ENCODE measurements at places on chromosomes 2 and 18.
A peak's percentile ranks its signal among the peaks of the same experiment; 100 is the strongest.

DNA sequence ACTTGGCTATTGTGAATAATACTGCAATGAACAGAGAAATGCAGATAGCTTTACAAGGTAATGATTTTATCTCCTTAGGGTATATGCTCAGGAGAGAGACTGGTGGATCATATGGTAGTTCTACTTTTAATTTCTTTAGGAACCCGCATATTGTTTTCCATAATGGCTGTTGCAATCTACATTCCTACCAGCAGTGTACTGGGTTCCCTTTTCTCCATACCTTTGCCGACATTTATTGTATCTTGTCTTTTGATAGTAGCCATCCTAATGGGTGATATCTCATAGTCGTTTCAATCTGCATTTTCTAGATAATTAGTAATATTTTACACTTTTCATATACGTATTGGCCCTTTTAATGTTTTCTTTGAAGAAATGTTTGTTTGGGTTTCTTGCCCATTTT, 702.9 kb upstream of the ACVR2A start:
- DNase-seq = no peak

DNA sequence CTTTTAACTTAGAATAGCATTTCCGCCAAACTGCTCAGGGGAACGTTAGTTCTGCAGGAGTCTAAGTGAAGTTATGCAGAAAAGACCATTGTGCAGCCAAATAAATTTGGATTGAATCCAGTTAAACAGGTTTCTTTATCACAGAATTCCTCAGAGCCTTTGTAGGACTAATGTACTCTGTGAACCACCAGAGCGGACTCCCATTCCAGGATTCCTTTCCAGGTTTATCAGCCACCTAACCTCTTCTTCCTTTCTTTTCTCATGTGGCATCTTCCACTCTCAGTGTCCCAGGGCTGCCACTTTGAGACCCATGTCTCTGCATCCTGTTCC, 350.4 kb downstream of the TSN start:
- DNase-seq = no peak

- DNase-seq = no peak
Measured at GRCh38 chr2:2399396-2399795, 68.3 kb upstream of the MYT1L start.

GRCh38 chr2:241458687-241459086, 49.7 kb downstream of the STK25 start:
- DNase-seq = no peak

DNA sequence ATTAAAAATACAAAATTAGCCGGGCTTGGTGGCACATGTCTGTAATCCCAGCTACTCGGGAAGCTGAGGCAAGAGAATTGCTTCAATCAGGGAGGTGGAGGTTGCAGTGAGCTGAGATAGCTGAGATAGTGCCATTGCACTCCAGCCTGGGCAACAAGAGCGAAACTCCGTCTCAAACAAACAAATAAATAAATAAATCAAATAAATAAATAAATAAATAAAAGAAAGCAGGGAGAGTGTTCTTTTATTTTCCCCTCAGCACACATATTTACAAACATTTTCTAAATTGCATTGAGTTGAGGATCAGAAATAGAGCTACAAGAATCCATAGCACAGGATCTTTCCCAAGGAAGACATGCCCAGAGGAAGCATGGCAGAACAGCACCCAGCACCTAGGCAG, 71.9 kb downstream of the RIT2 start:
- no peak for DNase-seq

DNA sequence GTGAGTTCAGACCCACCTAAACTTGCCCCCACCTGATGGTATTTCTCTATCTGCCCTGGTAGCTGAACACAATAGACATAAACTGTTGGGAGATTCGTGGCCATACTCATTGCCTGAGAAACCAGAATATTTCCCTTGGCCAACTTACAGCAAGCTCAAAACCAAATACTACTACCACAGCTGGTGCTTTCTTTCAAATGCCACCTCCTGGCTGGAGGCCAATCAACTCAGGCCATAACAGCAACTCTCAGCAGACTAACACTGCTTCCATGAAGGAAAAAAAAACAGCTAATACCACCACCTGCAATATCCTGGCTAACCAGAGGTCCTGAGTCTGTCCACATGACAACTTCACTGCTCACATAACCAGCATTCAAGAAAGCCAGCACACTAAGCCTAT, 373.1 kb downstream of the CMPK2 start:
- no peak for DNase-seq

- DNase-seq = no peak
Measured at GRCh38 chr2:206840999-206841398, 75.6 kb downstream of the FASTKD2 start.

GRCh38 chr2:212489719-212490346, 48.8 kb downstream of the ERBB4 start:
- no peak for DNase-seq

DNA sequence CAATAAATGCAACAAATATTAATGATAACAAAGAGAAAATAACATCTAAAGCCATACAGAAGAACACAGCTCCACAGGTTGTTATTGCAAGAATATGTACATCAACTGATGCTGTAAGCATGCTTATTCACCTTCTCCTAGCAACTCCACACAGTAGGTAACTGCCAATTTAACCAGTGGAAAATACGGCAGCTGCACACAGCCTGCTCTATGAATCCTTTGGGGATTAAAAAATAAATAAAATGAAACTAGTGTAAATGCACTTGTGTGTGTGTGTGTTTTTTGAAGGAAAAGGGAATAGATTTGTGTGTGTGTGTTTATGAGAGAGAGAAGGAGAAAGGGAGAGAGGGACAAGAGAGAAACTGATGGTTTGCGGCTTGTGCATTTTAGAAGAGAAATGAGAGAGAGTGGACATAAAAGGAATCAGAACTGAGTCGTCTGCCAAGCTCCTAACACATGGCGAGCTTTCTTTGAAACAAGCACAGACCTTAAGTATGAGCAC, 96.2 kb upstream of the PDE1A start:
- peak; percentile 32 for DNase-seq

GRCh38 chr2:124281541-124281940, 256.5 kb downstream of the CNTNAP5 start:
- no peak for DNase-seq

DNA sequence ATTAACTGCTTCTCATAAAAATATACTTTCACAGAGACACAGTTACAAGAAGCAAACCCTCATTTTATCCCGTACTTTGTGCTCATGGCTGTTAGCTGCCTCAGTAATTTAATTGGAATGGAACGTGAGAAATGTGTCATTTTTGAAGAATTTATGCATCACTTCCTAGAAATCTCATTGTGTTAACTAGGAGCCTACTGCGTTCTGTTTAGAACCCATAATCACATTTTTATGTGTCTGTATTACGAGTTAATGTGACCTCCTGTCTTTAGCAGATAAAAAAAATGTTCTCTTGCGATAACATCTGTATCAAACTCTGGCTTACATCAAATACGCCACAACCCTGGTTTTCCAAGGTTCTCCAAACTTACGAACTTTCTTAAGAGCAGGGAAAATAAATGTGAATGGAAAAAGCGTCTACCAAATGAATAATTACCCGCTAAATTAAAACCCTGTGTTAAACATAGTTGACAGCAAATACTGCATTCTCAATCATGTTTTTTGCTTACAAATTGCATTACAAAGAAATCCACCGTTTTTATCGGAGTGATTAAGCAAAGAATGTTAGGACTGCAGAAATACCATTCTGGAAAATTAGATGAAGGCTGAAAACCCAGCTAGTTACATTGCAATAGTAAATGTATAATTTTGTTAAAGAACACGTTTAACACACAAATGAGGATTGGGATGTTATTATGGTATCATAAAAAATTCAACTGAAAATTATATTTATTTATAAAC, 12.1 kb upstream of the GBX2 start:
- DNase-seq = no peak

DNA sequence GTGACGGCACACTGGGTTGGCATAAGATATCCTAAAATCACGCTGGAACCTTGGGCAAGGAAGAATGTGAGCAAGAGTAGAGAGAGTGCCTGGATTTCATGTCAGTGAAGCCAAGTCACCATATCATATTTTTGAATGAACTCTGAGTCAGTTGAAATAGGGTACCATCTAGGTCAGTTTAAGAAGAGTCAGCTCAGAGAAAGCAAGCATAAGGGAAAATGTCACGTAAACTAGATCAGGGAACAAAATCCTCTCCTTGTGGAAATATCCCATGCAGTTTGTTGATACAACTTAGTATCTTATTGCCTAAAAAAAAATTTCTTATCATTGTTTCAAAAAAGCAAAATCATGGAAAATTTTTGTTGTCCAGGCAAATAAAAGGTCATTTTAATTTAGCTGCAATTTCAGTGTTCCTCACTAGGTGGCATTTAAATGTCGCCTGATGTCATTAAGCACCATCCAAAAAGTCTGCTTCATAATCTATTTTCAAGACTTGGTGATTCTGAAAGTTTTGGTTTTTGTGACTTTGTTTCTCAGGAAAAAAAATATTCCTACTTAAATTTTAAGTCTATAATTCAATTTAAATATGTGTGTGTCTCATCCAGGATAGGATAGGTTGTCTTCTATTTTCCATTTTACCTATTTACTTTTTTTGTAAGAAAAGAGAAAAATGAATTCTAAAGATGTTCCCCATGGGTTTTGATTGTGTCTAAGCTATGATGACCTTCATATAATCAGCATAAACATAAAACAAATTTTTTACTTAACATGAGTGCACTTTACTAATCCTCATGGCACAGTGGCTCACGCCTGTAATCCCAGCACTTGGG, 19.6 kb downstream of the RSAD2 start:
- no peak for DNase-seq

DNA sequence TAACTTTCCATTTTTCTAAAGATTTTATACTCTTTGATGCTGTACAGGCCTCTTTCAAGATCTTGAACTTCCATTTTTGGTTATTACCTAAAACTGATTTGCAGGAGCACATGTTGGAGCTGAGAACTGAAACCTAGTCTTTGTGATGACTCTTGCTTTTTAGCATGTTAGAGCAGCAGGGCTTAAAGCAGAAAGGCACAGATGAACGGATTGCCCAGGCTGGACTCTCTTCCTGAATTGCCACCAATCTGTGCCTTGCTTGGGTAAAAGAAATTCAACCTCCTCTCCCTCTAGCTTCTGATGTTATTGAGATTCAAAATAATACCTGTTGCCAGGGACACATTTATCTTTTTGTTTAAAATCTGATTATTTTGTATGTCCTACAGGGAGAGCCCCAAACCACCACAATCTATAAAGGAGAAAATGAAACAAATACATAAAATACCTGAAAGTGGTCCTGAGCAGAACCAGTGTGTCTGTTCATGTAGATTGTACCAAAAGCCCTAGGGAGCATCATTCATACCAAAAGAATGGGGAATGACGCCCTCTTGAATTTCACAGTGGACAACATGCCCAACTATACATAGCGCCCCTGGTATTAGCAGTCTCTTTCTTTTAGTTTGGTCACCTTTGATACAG, 277.0 kb upstream of the MAP2 start:
- DNase-seq = no peak

- no peak for DNase-seq
Measured at GRCh38 chr18:58682429-58683069, 11.3 kb downstream of the MALT1 start.

DNA sequence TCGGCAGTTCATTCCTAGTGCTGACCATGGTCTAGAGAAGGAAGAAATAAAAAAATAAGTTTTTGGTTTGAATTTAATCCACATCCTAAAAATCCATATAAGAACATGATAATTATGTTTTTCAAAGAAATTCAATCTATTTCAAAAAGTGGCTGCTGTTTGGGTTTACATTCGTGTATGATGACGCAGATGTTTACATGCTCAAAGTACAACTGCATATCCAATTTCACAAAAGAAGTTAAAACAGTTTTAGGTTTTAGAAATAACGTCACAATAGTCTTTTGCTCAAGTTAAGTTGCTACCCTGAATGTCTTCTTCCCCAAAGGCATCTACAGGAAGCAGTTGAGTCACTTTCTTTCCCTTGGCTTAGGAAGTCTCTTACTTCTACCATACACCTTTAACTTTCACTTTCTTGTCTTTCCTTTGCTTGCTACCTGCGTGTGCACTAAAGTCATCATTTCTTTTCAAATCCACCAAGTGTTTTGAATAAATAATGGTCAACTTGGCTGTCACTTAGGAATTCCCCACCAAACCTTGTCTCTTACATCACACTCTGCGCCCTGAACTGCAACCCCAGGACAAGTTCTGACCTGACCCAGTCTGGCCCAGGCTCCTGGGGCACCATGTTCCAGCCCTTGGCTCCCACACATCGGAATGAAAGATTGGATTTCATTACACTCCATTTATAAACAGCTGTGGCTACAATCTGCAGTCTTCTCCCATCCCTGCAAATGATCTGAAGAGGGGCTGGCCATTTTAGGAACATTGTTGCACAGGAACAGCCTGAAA, 28.4 kb downstream of the FAM237A start:
- DNase-seq = no peak

DNA sequence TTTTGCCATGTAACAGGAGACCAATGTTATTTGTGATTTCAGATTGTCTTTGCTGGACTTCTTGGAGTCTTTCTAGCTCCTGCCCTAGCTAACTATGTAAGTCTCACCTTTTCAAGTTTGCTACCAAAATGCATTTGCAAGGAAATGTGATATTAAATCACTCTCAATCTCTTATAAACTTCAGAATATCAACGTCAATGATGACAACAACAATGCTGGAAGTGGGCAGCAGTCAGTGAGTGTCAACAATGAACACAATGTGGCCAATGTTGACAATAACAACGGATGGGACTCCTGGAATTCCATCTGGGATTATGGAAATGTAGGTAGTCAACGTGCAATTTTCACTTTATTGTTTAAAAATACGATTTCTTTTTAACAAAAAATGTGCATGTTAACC, 3.0 kb downstream of the GKN1 start:
- DNase-seq = no peak

DNA sequence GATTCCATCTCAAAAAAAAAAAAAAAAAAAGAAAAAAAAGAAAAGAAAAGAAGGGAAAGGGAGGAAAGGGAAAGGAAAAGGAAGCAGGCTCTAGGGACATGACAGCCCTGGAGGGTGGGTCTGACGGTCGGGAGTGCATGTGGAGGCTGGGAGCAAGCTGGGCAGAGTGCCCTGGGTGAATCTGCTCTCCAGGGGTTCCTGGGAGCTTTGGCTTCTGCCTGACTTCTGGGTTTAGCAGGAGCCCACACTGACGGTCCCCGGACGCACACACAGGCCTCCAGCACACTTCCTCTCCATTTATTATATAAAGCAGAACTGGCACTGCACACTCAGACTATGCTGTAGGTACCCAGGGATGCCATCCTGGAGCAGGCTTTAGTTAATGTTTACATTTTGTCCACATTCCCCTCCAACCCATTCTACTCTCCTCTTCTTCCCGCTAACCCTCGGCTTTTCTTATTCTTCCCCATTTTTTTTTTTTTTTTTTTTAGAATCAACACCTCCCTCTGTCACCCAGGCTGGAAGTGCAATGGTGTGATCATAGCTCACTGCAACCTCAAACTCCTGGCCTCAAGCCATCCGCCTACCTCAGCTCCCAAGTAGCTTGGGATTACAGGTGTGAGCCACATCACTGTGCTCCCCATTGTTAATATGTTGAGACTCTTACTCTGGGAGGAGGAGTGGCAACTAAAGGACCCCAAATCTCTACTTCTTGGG, 151.1 kb upstream of the SLC1A4 start:
- DNase-seq = no peak

Measured in NCI-H524 treated with DMSO at 0.1 percent for 48 hours (cell line).